Mammary epithelial cell (primary cell): ENCODE measurements at places on chromosomes 7 and 10.

- DNase-seq: no peak
Observed at GRCh38 chr7:153444641-153445040, 607.6 kb upstream of the DPP6 start.

DNA sequence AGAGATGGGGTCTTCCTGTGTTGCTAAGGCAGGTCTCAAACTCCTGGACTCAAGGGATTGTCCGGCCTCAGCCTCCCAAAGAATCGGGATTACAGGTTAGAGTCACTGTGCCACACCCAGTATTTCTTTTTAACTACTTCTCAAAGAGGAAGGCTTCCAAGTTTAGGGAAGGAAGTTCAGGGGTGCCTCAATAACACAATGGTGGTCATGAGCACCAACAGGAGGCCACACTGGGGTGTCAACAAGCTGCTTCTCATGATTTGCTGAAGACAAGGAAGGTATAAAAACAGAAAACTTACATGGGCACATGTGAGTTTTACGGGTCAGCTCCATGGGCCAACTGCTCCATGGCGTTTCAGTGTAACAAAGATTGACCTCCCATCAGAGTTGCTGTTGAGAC lies 160.5 kb downstream of the TNS3 start:
- DNase-seq: no peak

DNA sequence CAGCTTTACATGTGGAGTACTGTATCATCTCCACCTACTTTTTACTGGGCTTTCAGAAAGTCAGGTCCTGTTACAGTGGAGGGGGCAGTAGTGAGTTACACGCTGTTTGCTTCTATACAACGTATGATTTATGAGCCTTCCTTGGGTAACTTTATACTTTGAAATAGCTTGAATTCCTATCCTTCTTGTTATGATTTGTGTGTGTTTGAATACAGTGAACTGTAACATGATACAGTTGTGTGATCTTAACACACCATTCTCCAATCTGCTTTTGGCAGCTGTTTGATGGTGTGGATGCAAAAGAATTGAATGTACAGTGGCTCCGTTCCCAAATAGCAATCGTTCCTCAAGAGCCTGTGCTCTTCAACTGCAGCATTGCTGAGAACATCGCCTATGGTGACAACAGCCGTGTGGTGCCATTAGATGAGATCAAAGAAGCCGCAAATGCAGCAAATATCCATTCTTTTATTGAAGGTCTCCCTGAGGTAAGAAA lies 41.7 kb downstream of the SP8 start:
- no peak for DNase-seq

- DNase-seq: no peak
Observed at GRCh38 chr10:93086289-93086688, 12.6 kb downstream of the CYP26A1 start.

DNA sequence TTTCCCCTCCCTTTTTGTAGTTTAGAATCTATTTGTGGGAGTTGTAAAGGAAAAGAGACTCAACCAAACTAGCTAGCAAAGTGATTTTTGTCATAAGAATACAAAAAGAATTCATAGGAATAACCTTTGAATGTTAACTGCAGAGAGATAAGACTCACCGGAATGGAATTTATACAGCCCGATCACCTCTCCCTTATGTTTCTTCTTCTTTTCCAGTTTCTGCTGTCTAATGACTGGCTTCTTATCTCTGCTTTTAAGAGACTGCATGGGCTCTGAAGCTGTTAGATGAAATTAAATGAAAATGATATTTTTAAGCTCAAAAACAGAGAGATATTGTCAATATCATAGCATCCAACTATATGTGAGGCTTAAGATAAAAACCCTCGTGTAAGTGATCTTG lies 1095.9 kb downstream of the REEP3 start:
- DNase-seq: no peak

DNA sequence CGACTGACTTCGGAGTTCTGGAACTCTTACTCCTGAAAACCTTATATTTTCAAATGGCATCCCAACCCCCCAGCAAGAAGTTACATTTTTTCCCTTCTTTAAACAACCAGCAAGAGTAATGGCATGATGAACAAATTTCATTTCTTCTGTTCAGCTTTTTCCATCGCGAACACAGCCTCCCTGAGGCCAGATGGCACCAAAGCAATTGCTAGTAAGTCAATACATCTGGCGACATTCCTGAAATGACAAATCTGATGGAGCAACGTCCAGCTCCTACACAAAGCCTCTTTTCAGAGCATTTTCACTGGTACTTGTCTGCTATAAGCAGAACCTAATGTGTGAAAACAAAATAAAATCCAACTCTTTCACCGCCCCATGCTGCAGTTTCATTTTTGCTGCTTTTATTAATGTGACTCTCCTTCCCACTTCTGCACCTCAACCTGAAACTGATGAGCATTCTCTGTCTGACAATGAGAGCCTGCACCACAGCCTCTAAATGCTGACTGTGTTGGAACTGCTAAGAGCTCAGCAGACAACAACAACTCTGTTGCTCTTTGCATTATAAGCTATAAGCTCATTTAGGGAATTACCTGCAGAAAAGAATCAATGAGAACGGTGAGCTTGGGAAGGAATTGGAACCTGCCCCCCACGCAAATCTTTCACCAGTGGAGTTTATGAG lies 229.8 kb downstream of the FGFR2 start:
- no peak for DNase-seq
